ENCODE measurements at places on chromosomes 16 and 17. TPM values are rescaled to one million over a fixed set of nuclear protein-coding genes. Genes with fewer than 3 reads are reported as not detected.

DNA sequence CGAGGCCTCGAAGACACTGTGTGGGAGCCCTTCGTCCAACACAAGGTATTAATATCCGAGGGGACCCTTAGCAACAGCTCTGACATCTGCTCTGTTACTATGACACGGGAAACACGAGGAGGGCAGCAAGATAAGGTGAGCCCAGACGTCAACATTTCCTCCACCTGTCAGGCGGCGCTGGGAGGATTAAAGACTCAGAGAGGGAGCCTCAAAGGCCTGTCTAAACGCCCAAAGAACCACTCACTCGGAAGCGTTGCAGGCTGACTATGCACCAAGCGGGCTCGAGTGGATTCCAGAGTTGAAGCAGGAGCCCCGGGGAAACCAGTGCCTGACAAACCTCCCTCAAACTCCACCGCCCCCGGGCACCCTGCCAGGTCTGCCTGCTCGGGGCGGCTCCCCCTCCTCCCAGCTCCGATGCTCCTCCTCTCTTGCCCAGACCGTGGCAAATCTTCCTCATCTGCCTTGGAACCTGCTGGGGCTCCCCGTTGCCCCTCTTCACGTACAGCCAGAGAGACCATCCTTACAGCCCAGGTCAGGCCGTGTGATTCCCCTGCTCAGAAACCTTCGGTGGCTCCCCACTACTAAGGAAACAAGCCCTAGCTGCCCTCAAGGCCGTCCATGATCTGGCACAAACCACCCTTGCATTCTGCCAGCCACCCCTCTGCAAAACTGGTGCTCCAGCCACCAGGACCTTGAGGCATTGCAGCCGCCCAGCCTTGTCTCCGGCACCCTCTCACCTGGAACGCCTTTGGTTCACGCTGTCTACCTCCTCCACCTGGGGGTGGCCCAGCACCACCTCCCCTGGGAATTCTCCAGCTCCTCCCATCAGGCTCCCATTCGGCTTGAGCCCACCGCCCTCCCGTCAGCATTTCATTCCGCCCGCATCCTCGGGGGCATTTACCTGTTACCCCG lies 16.2 kb downstream of the RPH3AL start:
- DNase-seq: peak; percentile 21

GRCh38 chr16:71771571-71771970 lies 37.1 kb downstream of the AP1G1 start:
- no peak for DNase-seq

- DNase-seq: no peak
Observed at GRCh38 chr17:74637926-74638325, 14.4 kb upstream of the CD300E start.

DNA sequence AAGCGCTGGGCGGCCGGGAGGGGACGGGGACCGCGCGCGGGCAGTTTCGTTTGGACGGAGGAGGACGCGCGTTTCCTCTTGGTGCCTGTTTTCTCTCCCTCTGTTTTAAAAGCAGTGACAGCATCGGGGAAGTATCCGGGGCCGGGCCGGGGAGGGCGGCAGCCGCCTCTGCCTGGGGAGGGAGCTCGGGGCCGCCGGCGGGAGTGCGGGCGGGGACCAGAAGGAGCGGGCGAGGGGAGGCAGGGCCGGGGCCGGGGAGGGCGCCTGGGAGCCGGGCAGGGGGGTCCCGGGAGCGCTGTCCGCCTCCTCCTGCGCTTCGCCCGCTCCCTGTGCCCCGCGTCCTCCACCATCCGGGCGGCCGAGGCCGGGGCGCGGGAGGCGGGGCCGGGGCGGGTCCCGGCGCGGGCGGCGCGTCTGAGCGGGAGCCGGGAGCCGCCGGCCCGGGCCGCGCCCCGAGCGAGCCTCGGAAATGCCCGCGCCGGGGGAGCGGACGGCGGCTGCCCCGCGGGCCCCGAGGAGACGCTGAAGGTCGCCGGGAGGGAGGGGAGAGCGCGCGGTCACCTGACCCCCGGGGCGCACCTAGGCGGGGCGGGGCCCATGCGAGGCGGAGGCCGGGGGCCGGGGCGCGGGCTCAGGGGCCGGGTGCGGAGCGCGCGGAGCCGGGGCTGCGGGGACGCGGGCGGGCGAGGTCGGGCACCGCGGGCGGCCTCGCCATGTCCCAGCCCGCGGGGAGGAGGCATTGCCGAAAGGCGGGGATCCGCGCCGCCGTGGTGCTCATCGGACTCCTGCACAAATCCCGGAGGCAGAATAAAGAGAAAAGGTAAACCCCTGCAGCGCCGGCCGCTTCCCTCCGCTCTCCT lies 57.3 kb downstream of the RAP1GAP2 start:
- peak; percentile 49 for DNase-seq

DNA sequence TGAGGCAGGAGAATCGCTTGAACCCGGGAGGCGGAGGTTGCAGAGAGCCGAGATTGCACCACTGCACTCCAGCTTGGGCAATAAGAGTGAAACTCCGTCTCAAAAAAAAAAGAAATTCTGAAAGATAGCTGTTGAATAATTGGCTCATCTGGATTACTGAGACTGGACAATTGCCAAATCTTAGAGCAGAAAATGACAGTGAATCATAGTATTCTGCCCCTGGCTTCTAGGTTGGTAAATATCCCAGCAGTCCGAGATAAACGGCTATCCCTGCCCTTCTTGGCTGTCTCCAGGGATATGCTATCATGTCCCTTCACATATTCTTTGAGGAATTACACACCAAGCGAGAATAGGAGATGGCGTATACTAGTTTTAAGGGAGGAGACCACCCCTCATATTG lies 35.5 kb upstream of the METTL16 start:
- DNase-seq: peak; percentile 36

DNA sequence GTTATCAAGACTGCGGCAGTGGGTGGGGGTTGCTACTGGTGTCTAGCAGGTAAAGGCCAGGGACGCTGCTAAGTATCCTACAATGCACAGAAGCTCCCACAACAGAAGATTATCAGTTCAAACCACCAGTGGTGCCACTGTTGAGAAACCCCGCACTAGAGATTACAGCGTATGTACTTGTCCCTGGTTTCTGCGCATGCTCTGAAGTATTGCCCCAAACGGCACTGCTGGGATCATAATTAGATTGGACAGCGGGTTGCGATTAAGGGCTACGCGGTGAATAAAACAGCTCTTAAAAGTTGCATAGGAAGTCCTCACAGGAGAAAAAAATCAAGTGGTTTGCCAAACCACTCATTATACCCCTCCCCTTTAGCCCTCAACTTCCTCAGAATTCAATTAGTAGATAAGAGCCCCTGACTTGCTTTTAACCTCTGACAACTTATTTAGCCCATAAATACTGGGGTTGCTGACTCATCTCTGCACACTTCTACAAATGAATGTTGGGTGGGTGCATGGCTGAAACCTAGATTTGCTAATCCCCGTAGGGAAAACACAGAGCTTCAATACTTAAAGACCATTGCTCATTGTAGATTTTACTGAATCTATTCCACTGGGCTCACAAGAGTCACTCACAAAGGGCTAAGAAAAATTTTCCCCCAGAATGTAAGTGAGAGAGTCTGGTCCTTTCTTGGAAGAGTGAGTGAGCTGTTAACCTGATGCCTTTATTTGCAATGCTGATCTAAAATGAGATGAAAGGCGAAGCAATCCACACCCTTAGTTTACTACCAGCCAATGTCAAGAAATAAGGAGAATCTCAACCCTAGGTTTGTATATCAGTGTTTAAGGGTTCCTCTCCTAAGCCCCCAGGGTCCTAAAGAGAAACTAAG lies 91.8 kb downstream of the RGS9 start:
- peak; percentile 82 for DNase-seq

Gene CEP295NL
- total RNA-seq: 5.6 TPM

- DNase-seq: no peak
Observed at GRCh38 chr16:75576384-75576811, 10.2 kb downstream of the GABARAPL2 start.

Gene KRTAP16-1
- not detected for total RNA-seq

DNA sequence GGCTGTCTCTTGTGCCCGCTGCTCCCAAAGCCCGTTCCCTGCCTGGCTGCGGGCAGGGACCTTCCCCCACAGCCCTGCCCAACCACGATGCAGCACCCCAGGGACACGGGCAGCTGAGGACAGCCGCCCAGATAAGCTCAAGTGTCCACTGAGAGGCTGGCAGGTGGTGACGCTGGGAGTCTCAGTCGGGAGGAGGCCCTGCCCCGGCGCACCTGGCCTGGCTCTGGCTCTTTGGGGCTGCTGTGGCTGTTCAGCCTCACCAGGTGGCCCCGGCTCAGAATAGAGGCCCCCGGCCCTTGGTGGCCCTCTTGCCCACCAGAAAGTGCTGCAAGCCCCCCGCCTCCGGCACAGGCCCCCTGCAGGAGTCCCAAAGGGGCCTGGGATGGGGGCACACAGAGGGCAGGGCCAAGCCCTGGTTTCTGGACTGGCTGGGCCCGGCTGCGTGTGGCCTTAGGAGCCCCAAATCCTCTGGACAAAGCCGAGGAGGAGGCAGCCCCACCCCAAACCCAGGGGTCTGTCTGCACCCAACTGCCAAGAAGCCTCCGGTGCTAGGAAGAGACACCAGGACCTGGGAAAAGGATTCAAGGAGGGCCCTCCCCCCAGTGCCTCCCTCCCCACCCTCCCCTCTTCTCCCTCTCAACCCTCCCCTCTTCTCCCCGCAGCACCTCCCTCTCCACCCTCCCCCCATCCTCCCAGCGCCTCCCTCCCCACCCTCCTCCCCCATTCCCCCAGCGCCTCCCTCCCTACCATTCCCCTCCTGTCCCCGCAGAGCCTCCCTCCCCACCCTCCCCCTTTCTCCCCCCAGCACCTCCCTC lies 5.3 kb downstream of the NTHL1 start:
- no peak for DNase-seq

- DNase-seq: no peak
Observed at GRCh38 chr17:58415371-58416055, 1.8 kb downstream of the RNF43 start.

Data from fibroblast of villous mesenchyme (primary cell).